ENCODE measurements at places on chromosomes 2 and 18.
A peak's percentile ranks its signal among the peaks of the same experiment; 100 is the strongest.

- DNase-seq, result no peak
These were observed 12.6 kb upstream of the RAB1A start for GRCh38 chr2:65142515-65142914.

- DNase-seq, result no peak
These were observed 94.9 kb downstream of the TWIST2 start for GRCh38 chr2:238942726-238943300.

- DNase-seq, result peak; percentile 64
These were observed at the start of gene PSD4 for GRCh38 chr2:113173542-113174375. Gene PSD4 (plus strand): TSS chr2:113173971. CDS start chr2:113182457, 8,486 bp downstream.

- DNase-seq, result no peak
These were observed 1057.1 kb upstream of the CRIM1 start for GRCh38 chr2:35298493-35298892.

- no peak for DNase-seq
These were observed 394.4 kb downstream of the FIGN start for GRCh38 chr2:163341426-163341825.
